NCI-H187 treated with DMSO at 0.1 percent for 48 hours (cell line): ENCODE measurements at places on chromosomes 7 and 10.

DNA sequence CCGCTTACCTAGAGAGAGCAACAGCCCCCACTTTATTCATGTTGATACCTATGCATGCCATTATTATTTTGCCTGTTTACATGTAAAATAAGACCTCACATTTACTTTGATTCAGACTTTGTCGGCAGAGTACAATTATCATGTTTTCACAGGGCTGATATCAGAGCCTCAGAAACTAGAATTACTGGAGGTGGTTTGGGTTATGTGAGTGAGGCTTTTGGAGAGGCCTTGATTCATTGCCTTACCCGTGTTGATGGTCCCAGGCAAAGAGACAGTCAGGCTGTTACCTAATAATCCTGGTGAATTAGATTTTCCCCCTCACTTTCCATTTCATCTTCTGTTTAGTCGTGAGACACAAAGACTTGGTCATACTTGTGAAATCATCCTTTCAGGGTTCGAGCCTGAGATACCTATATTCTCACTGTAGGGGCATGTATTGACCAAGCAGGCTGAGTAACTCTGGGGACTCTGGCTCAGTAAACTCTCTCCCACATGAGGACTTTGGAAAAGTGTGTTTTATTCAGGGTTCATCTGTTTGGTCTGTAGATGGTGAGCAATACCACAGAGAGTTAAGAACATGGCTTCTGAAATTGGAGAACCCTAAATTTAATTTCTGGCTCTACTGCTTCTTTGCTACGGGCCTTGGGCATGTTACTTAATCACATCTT lies 150.9 kb downstream of the CELF2 start:
- DNase-seq = no peak

DNA sequence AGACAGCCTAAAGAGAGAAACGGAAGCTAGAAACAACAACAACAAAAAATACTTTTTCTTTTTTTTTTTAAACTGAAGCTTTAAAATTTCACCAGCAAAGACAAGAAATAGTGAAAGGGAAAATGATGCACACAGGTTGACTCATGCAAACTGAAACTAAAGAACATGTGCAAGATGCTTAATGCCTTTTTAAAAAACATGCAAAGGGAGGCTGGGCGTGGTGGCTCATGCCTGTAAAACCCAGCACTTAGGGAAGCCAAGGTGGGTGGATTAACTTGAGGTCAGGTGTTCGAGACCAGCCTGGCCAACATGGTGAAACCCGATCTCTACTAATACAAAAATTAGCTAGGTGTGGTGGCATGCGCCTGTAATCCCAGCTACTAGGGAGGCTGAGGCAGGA lies 15.1 kb upstream of the CUBN start:
- DNase-seq = no peak

GRCh38 chr7:109092268-109092667 lies 522.6 kb downstream of the DNAJB9 start:
- DNase-seq = no peak

GRCh38 chr7:30907527-30908267 lies 4.0 kb upstream of the AQP1 start:
- DNase-seq = no peak

DNA sequence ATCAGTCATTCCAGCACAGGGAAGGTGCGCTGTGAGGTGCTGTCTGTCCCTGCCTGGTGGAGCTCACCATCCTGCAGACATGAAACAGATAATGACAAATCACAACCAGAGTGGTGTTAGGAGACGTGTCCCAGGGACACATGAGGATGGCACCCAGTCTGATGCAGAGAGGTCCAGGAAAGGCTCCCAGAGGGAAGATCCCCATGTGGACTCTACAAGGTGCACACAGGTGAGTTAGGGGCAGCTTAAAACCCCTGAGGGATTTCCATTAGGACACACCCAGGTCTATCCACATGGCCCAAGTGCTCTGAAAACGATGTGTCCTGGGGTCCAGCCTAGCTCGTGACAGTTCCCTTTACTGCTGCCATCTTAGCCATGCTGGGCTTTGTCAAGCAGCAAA lies 91.4 kb downstream of the ADARB2 start:
- no peak for DNase-seq

DNA sequence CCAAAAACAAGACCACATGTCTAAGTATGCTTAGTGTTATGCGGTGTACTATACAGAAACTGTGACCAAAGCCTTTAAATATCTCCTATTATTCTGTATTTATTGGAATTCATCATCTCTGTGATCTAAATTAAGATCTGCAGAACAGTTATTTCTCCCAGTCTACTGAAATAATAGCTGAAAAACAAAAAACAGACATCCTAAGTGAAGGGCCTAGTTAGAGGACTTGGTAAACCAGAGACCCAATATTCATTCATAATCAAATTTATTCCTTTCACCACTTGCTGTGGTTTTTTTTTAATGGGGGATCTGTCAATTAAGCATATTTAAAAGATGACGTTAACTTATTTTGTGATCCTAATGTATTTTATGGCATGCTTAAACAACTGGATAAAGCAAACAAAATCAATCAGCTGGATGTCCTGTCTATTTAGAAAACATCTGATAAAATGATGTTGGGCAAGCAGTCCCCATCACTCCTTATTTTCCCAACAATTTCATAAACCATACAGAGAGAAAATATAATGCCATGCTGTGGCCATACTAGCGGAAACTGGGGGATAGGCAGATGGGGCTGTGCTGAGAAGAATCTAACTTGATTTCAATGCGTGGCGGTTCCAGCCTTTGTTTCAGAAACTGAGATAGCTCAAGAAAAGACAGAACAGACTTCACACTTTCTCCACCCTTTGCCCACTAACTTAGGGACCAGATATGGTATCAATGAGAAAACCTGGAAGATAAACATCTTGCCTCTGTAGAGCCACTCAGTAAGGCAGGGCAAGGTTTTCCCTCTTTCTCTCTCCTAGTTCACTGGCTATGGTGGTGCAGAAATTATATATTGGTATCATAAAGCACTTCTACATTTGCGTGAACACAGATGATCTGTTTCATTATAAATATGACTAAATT lies 32.9 kb downstream of the ICA1 start:
- no peak for DNase-seq
